AG20443 (cell line): ENCODE measurements at places on chromosomes 6 and 20.

- peak; percentile 46 for DNase-seq
Measured at GRCh38 chr6:96899019-96899418, 1.3 kb upstream of the NDUFAF4 start.

DNA sequence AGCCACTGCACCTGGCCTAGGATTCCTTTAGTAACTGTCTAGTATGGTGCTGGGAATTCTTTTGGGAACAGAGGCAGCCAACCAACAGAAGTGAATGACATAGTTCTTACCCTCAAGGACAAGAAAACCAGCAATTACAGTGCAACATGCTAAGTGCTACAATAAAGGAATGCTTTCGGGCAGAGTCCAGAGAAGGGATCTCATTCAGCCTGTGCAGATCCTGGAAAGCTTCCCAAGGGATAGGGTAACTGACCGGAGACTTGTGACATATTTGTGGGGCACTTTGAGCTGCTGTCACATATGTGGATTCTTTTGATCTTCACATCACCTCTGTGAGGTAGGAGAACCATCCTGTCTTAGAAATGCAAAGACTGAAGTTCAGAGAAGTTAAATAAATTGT is 46.8 kb downstream of the C6orf15 start:
- DNase-seq, result no peak

- no peak for DNase-seq
Measured at GRCh38 chr6:92195796-92196195, 1223.6 kb downstream of the EPHA7 start.

DNA sequence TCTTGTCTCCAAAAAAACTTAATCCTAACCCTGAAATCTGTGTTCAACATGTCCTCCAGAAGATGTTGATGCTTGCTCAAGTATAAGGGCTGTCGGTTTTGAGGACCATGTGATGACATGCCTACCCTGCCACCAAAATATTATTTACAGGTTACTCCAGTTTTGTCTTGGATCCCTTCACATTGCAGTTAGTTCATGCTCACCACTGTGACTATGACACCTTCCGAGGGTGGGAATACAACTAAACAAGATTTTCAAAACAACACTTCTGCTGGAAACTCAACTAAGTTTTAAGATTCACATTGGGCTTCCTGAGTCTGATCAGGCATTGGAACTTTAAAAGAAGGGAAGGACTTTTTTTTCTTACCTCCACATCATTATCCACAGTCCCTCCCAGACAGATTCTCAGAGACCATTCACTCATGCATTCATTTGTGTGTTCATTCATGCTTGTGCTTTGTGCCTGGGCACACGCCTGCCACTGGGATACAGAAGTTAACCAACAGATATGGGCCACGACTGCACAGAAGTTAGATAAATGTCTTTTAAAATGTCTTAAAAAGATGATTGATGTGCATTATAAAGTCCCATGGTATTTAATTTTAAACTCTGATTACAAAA is 118.7 kb upstream of the GJE1 start:
- DNase-seq, result no peak

DNA sequence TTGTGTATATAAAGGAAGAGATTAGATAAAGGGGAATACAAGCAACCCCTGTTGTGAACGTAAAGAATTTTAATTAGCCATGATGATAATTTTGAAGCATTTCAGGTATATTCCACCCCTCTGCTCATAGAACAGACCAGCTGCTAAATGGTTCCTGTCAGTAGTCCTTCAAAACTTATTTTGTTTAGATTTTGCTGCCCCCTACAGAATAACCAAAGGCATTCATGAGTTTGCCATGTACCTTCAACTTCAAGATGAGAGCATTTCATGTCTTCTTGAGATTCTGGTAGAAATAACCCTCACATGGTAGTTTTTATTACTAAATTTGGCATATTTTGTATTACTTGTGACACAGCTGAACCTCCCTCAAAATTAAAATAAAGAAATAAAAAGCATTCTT is 1586.7 kb downstream of the HACE1 start:
- no peak for DNase-seq

- DNase-seq, result no peak
Measured at GRCh38 chr6:16321826-16322225, 83.4 kb downstream of the GMPR start.

GRCh38 chr6:33652002-33652401 is 30.9 kb downstream of the ITPR3 start:
- no peak for DNase-seq

DNA sequence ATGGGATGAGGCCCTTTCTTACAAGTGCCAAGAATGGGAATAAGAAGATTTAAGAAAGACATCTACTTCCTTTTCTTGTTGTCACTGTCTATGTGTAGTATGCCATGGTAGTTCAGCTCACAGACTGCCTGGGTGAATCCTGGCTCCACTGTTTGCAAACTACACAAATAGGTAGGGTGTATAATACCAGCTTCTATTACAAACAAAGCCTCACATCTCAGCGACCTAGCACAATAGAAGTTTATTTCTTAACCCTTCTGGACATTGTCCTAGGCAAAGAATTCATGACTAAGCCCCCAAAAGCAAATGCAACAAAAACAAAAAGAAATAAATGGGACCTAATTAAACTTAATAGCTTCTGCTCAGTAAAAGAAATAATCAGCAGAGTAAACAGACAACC is 74.5 kb downstream of the LINC00237 start:
- no peak for DNase-seq

- no peak for DNase-seq
Measured at GRCh38 chr6:30890646-30891449, 6.5 kb downstream of the DDR1 start.

- DNase-seq, result no peak
Measured at GRCh38 chr6:83153883-83154521, 39.1 kb downstream of the PGM3 start.

GRCh38 chr6:143429970-143430369 is 20.5 kb downstream of the ADAT2 start:
- no peak for DNase-seq

GRCh38 chr20:49281059-49281912 is 3.4 kb upstream of the ZNFX1 start:
- no peak for DNase-seq

DNA sequence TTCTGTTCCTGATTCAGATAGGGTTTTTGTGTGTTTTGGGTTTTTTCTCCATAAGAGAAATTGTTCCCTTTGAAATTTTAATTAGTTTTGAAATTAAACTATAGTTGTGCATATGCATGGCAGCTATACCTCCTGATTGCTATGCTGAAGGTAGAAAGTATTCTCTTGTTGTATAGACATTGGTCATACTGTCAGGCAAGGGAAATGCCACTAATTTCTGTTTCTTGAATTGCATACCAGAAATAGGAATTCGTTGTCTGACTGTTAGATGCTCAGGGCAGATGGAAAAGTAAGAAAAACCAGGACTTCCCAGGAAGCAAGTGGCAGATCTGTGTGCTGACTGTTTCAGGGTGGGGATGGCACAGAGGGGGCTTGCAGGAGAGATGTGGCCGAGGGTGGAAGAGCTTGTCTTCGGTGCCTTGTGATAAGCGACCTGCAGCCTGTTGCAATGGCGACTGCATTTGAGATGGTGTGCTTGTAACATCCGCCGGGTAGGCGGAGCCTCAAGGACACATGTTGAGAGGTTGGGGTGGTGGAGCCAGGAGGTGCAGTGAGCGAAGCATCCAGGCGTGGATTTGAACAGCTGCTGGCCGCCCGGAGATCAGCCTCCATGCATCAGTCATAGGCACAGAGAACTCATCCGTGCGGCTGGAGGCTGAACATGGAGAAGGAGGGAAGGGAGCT is 42.8 kb downstream of the RREB1 start:
- DNase-seq, result no peak
